ENCODE measurements at places on chromosomes 12 and 14.

DNA sequence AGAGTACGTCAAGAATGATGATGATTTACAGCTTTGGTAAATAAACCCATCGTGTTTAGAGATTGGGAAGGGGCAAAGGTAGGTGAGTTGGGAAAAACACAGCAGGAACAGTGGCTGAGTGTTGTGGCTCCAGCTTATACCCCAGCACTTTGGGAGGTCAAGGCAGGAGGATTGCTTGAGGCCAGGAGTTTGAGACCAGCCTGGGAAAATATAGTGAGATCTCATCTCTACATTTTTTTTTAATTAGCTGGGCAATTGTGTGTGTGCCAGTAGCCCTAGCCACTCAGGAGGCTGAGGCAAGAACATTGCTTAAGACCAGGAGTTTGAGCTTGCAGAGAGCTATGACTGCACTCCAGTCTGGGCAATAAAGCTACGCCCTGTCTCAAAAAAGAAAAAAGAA is 77.1 kb downstream of the RASSF9 start:
- no peak for DNase-seq

- no peak for DNase-seq
These were observed 12.5 kb downstream of the FGF6 start for GRCh38 chr12:4432878-4433744.

DNA sequence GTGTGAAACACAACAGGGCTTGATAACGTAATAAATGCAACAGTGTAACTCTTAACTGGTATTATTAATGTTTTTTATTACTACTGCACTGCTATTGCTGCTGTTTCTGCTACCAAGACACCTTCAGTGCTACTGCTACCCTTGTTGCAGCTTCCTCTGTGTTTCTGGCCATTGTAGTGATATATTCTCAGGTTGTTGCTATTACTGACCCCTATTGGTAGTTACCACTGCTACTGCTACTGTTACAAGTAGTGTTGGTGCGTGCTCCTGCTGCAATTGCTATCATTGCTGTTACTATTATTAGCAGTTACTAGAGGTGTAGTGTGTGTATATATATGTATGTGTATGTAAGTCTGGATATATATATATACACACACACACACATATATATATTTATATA is 87.2 kb upstream of the PTPRB start:
- no peak for DNase-seq

DNA sequence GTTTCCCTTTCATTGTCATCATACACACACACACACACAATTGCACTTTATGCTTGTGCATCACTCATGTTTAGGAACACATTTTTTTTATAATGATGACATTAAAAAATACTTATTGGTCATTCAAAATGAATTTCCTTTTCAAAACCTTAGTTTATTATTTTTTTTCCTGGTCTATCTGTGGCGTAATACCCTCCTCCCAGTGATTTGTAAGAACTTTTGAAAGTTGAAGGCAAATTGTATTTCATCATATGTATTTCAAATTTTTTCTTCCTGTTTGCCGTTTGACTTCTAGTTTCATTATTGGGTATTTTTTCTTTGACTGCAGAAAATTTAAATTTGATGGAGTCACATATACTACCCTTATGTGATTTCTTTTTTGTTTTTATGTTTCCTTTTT is 2.5 kb upstream of the LRRK2 start:
- no peak for DNase-seq

GRCh38 chr12:25752710-25753309 is 199.7 kb upstream of the LMNTD1 start:
- no peak for DNase-seq

- no peak for DNase-seq
These were observed 65.0 kb downstream of the RFLNA start for GRCh38 chr12:124359671-124360581.

- no peak for DNase-seq
These were observed 148.8 kb upstream of the CRY1 start for GRCh38 chr12:107242189-107242588.

GRCh38 chr12:59147791-59148190 is 227.5 kb upstream of the LRIG3 start:
- DNase-seq, result no peak

GRCh38 chr14:52917735-52918134 is 33.1 kb downstream of the FERMT2 start:
- no peak for DNase-seq

DNA sequence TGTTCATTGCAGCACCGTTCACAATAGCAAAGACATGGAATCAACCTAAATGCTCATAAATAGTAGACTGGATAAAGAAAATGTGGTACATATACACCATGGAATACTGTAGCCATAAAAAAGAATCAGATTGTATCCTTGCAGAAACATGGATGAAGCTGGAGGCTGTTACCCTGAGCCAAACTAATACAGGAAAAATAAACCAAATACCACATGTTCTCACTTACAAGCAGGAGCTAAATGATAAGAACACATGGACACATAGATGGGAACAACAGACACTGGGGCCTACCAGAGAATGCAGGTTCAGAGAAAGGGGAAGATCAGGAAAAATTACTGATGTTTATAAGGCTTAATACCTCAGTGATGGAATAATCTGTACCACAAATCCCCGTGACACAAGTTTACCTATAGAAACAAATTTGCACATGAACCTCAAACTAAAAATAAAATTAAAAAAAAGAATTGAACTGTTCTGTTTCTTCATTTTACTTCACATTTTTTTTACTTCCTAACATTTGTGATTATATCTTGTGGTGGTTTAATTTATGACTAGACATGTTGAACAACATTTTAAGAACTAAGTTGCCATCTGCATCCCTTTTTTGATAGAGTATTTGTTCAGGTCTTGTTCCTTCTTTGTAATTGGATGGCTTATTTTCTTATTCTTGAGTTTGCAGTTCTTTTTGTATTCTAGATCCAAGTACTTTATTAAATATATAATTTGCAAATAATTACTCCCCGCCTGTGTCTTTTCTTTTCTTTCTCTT is 835.2 kb downstream of the FSCB start:
- DNase-seq, result no peak

DNA sequence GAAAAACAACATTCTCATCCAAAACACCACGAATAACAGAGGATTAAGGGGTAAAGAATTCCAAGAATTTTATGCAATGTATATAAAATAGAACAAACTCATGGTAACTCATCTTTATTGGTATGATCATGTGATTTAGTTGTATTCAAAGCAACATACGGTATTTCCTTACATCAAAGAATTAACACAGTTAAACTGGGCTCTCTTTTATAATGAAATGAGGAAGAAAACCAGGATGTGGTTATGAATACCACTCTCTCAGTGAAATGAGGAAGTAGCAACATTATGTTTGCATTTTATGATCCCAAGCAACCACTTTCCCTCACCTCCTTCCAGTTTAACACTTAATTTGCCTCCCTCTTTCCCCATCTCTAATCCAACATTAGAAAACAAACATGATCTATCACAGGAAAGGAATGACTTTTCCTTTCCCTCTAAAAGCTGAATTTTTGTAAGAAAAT is 22.9 kb downstream of the SPTLC2 start:
- DNase-seq, result no peak

DNA sequence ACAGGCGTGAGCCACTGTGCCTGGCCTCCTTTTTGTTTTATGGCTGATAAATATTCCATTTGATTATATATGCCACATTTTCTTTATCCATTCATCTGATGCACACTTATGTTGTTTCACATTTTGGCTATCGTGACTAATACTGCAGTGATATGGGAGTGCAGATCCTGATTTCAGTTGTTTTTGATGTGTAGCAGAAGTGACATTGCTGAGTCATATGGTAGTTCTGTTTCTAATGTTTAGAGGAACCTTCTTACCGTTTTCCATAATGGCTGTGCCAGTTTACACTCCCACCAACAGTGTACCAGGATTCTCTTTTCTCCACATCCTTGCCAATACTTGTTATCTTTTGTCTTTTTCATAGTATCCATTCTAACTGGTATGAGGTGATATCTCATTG is 235.9 kb downstream of the ERC1 start:
- DNase-seq, result no peak

DNA sequence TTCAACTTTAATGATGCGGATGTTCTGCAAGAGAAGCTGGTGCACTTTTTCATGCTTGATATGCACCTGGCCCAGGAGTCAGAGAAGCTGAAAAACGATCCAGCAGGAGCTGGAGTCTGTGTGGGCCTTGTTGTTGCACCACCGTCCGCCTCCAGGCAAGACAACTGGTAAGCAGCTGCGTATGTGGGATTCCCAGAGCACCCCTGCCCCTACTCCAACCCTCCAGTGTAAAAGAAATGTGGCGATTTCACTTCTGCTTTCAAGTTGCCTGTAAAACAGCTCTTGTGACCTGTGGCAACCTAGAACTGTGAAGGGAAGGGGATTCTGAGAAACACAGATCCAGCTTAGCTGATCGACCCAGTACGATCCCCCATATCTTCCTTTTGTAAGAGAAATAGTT is 154.1 kb upstream of the PELI2 start:
- DNase-seq, result no peak

DNA sequence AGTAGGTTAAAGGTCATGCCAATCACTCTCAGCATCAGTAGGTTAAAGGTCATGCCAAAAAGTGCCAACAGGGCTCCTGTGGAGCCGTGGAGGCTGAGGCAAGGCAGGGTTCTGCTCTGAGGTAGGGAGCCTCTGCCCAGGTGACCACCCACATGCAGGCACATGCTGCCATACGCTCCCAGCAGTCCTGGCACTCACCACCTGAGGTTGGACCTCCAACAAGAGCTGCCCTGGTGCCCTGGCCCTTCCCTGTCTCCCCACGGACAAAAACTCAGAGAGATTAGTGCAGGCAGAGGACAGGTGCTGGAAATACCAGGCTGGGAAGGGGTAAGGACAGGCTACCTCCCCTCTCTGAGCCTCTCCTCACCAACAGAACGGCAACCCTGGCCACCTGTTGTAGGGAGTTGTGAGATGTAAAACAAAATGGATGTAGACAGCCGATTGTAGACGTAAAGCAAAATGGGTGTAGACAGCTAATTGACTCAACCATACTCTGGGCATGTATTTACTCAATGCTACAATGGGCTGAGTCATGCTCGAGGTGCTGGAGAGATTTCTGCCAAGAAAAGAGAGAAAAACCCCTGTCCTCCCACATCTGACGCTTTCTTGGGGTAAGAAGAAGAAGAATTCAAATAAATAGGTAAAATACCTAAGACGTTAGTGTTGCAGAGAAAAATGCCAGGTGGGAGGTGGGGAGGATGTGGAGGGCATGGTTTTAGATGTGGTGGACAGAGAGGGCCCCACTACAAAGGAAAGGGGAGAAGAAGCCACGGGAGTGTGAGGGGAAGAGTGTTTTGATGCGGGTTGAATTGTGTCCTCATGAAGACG is 32.4 kb downstream of the LTBP2 start:
- DNase-seq, result no peak

GRCh38 chr12:95337146-95337545 is 119.5 kb downstream of the VEZT start:
- DNase-seq, result no peak

DNA sequence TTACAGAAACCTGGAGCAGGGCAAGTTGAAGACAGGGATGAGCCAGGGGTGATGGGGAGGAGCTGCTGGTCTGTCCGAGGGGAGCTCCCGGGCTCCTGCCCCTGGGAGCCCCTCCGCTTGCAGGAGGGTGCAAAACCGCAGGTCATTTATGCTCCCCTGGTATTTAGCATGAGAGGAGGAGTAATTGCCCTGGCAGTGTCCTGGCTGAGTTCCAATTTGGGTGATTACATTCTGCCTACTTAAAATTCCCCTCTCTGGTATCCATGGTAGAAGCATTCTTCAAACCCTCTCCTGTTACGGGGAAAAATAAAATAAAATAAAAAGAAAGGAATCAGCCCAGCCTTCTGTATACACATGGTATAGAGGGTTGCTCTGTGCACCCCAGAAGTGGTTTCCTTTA is 61.7 kb upstream of the VRK1 start:
- DNase-seq, result no peak

DNA sequence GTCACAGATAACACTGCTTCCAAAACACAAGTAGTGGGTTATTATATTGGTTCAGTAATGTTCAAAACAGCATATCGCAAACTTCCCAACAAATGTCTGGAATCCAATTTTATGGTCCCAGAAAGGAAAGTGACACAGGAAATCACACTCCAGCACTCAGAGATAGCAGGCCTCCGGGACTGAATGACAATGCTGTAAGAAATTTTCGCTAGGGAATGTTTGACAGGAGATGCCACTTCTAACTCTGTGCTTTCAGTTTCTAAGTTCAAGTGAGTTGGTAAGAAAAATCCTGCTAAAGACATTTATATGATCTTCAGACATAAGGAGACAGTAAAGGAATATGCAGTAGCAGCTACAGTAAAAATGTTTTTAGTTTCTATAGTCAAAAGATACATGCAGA is 93.2 kb downstream of the SLC2A13 start:
- DNase-seq, result no peak

DNA sequence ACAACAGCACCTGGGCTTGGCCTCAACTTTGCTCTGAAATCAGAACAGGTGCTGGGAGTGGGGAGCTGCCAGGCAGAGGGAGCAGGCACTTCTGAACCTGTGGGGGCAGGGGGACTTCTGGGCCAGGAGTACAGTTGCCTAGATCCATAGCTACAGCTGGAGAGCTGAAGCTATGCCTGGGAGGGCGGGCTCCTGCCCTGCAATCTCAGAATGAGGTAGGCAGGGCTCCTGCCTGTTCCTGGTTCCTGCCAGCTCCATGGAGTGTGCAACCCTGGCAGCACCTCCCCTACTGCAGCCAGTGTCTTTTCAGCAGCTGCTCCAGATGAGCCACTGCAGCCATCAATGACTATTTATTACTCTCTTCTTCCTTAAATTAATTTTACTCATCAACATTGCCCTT is 62.1 kb upstream of the NAV3 start:
- no peak for DNase-seq

DNA sequence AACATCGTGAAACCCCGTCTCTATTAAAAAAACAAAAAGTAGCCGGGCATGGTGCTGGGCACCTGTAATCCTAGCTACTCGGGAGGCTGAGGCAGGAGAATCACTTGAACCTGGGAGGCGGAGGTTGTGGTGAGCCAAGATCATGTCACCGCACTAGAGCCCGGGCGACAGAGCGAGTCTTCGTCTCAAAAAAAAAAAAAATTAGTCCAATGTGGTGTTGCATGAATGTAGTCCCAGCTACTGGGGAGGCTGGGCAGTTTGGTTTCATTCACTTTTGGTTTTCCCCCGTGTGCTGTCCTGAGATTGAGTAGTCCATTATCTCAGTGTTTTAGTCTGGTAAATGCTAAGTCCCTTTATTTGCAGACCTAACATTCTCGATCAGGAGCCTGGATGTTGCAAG is 19.5 kb downstream of the RPS29 start:
- DNase-seq, result no peak

GRCh38 chr12:103386451-103386850 is 109.3 kb downstream of the C12orf42 start:
- no peak for DNase-seq

DNA sequence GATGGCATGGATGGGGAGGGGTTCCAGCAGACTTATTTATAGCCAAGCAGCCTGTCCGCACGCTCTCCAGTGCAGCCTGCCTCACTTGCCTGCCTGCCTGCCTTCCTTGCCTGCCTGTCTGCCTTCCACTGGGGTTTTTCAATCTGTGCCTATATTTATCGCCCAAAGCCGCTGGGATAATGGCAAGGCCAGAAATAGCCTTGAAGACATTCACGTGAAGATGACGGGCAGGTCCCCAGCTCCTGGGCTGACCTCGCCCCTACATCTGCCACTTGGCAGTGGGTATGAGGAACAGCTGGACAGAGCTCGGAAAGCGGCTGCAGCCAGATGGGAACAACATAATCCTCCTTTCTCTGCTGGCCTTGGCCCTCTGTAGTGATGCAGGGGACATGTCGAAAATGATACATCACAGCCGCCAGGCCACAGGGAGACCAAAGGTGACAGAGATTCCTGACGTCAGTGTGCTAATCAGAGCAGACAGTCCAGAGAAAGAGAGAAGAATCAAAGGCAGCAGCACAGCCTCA is 53.3 kb downstream of the PITPNM2 start:
- DNase-seq, result no peak
